Karpas-422 (cell line): ENCODE measurements at places on chromosomes 7 and 10. TPM values are rescaled to one million over a fixed set of nuclear protein-coding genes. Genes with fewer than 3 reads are reported as not detected.
A peak's percentile ranks its signal among the peaks of the same experiment; 100 is the strongest.

GRCh38 chr10:30996481-30997005 lies 35.1 kb downstream of the ZNF438 start:
- H3K4me3 ChIP-seq: no peak overlapping the region
- no peak overlapping the region for H3K27ac ChIP-seq
- no peaks in the 10 kb centered on the region for H3K27me3 ChIP-seq
- H3K36me3 ChIP-seq: no peaks in the 10 kb centered on the region
- no peak for DNase-seq

DGKB gene
- not detected in 2 replicates for total RNA-seq

- H3K4me3 ChIP-seq: no peak overlapping the region
- peaks cover 9% of the 10 kb centered on the region; the same call in 1 of the 2 replicates for H3K36me3 ChIP-seq
- peak overlapping the region; percentile 47 for H3K27ac ChIP-seq
- no peak for DNase-seq
- peaks cover 87% of the 10 kb centered on the region for H3K4me1 ChIP-seq
- H3K27me3 ChIP-seq: no peaks in the 10 kb centered on the region
These were observed 277.4 kb upstream of the KLF14 start for GRCh38 chr7:131011432-131011742.

PPP1R3C gene
- not detected in 2 replicates for total RNA-seq

DNA sequence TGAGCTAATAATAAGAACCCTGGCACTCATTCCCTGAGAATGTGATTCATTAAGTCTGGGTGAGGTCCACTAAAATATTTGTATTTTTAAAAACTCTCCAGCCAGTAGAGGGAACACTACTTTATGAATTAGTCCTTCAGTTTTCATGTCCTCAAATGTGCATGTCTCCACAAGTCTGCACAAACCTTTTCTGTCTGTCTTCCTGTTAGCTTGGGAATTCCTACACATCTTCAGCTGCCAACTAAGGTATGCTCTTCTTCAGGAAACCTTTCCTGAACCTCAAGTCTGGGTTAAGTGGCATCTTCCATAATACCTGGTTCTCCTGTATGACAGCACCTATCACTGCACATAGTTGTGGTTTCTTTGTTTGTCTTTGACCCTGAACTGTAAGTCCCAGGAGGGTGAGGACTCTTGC lies 119.6 kb upstream of the MKX start:
- H3K27ac ChIP-seq: no peak overlapping the region
- no peak overlapping the region for H3K4me3 ChIP-seq
- H3K27me3 ChIP-seq: no peaks in the 10 kb centered on the region
- H3K4me1 ChIP-seq: no peaks in the 10 kb centered on the region

DNA sequence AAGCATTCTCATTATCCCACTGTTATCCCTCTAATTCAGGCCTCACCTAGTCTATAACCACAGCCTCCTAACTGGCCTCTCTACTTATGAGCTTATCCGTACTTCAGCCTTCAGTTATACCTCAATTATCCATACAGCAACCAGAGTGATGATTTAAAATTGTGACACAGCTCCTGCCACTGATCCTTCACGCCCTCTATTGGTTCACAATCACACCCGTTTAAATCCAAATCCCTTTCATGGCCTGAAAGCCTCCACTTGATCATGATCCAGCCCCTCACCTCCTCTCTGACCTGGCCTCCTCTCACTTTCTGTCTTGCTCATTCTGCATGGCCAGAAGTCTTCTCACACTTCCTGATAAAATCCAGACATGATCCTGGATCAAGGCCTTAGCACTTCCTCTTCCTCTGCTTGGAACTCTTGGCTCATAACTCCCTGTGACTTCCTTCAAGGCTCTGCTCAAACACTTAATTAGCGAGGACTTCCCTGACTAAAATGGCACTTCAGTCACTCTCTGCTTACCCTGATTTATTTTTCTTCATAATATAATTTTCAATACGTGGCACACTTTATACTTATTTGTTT lies 19.0 kb upstream of the TMEM26 start:
- H3K4me1 ChIP-seq: no peaks in the 10 kb centered on the region
- H3K4me3 ChIP-seq: no peak overlapping the region

DNA sequence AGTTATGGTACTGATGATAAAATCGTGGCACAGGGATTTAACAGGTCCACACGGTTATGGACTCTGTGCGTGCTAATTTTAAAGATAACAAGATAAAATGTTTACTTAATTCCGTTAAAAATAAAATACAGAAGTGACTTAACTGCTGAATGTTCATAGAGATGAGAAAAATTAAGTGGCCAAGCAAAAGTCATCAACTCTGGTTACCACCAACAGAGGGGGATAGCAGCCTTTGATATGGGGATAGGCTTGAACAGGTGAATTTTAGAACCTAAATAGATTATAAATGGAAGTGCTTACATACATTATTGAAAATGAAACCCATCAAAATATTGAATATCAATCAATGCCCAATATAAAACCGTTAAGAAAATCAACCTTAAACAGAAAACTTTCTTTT lies 245.0 kb downstream of the WDR37 start:
- H3K27ac ChIP-seq: no peak overlapping the region
- H3K4me3 ChIP-seq: no peak overlapping the region
- no peaks in the 10 kb centered on the region for H3K36me3 ChIP-seq
- DNase-seq: peak; percentile 45

DNA sequence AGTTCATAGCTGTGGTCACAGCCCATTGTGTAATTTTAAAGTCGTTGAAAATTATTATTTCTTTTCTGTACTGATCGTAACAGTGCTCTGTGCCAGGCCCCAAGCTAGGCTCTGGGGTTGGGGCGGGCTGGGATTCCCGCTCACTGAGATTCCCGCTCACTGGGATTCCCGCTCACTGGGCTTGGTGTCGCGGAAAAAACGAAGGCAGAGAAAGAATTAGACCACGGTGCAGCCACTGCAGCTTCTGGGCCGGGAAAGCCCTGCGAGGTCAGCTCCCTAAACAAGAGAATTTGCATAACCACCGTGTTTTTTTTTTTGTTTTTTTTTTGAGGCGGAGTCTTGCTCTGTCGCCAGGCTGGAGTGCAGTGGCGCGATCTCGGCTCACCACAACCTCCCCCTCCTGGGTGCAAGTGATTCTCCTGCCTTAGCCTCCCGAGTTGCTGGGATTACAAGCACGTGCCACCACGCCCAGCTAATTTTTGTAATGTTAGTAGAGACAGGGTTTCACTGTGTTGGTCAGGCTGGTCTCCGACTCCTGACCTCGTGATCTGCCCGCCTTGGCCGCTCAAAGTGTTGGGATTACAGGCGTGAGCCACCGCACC lies 31.2 kb downstream of the FOXK1 start:
- H3K27ac ChIP-seq: no peak overlapping the region
- peak overlapping the region; percentile 25 for H3K4me3 ChIP-seq
- H3K36me3 ChIP-seq: no peaks in the 10 kb centered on the region
- H3K4me1 ChIP-seq: peaks cover 31% of the 10 kb centered on the region
- H3K27me3 ChIP-seq: no peaks in the 10 kb centered on the region

- H3K27me3 ChIP-seq: no peaks in the 10 kb centered on the region
- no peak overlapping the region for H3K4me3 ChIP-seq
- no peaks in the 10 kb centered on the region for H3K4me1 ChIP-seq
- no peak overlapping the region for H3K27ac ChIP-seq
These were observed 393.0 kb downstream of the NRG3 start for GRCh38 chr10:82267960-82268359.

DNA sequence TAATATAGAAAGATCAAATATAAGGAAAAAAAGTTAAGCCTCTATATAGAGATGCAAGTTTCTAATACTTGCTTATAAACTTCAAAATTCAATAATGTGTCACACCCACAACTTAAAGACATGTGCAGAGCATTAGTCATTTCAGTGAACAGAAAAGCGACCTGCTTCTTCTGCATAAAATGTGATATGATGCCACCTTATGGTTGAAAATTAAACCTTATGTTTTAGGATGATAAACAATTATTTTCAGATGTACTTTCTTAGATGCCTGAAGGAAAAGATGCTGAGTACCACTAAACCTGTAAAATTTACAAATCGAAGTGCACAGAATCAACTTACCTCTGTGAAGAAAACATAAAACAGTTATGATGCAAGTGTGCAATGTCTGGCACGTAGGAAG lies 96.0 kb downstream of the MTERF1 start:
- H3K36me3 ChIP-seq: no peaks in the 10 kb centered on the region
- H3K4me3 ChIP-seq: no peak overlapping the region
- H3K27ac ChIP-seq: no peak overlapping the region
- H3K27me3 ChIP-seq: no peaks in the 10 kb centered on the region

GRCh38 chr7:138208864-138209263 lies 132.6 kb downstream of the AKR1D1 start:
- DNase-seq: no peak
- H3K4me1 ChIP-seq: no peaks in the 10 kb centered on the region
- no peaks in the 10 kb centered on the region for H3K27me3 ChIP-seq
- H3K4me3 ChIP-seq: no peak overlapping the region
- H3K36me3 ChIP-seq: no peaks in the 10 kb centered on the region

NFKB2 gene
- total RNA-seq: 3.1 and 7.4 TPM in 2 replicates

GRCh38 chr7:80493121-80493849 lies 18.6 kb downstream of the GNAT3 start:
- H3K36me3 ChIP-seq: no peaks in the 10 kb centered on the region
- no peak overlapping the region for H3K27ac ChIP-seq
- no peaks in the 10 kb centered on the region for H3K27me3 ChIP-seq
- no peaks in the 10 kb centered on the region for H3K4me1 ChIP-seq
- DNase-seq: no peak

TEX47 gene
- total RNA-seq: not detected in 2 replicates

DNA sequence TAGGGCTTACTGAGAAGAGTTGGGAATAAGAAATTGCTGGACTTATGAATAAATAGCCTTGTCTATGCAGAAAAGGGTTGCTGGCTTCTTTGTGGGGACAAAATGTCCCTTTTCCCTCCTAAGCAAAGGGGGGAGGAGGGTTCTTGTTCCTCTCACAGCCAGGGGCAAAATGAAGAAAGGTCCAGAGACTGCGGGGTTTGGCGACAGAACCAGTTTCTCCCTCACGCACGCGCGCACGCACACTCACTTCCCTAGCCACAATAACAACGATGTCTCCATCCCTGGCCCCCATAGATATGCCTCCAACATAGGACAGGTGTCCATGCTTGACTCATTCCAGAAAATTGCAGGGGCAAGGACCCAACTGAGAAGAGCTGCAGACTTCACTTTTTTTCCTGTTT lies 3.3 kb downstream of the ZMIZ1 start:
- no peak overlapping the region for H3K4me3 ChIP-seq
- no peak overlapping the region for H3K27ac ChIP-seq
- H3K27me3 ChIP-seq: 0 out of 2 replicates have a peak, but pooled peaks cover 3% of the 10 kb centered on the region
- DNase-seq: no peak

TRIM50 gene
- total RNA-seq: not detected in 2 replicates

DNA sequence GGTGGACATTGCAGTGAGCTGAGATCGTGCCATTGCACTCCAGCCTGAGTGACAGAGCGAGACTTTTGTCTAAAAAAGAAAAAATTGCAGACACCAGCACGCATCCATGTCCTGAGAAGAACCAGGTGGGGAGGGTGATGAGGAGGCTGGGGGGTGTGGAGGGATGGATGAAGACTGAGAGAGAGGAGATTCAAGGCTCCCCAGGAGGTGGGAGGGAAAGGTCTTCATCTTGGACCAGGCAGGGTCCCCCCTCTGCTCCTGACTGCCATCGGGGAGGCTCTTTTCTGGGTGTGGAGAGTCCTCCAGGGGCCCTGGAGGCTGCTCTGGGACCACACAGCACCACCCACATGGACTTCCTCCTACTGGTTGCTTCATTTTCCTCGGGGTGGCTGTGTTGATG lies 1.5 kb downstream of the SCART1 start:
- H3K4me1 ChIP-seq: no peaks in the 10 kb centered on the region
- no peak overlapping the region for H3K27ac ChIP-seq
- H3K27me3 ChIP-seq: no peaks in the 10 kb centered on the region
- H3K36me3 ChIP-seq: no peaks in the 10 kb centered on the region

DNA sequence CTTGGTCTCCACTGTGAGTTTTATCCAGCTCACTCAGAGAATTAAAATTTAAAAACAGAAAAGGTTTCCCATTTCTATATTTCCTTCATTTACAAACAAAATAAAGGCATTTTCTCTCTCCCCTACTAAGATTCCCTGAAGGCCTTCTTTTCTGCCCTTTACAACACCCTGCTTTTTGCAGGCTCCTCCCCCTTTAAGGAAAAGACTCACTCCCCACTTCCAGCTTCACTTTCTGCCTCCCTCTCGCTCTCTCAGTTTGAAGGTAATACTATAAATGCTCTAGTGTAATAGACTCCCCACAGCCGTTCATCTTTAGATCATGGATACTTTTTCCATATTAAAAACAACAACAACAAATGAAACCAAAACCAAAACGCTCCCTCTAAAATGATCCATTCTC lies 53.3 kb downstream of the CDHR3 start:
- H3K27ac ChIP-seq: no peak overlapping the region
- no peak for DNase-seq
- no peaks in the 10 kb centered on the region for H3K27me3 ChIP-seq
- H3K36me3 ChIP-seq: no peaks in the 10 kb centered on the region
- peaks cover 6% of the 10 kb centered on the region; the same call in 1 of the 2 replicates for H3K4me1 ChIP-seq
